AG09319 (cell line): ENCODE measurements at places on chromosomes 1 and 21.

- peak; percentile 48 for DNase-seq
These were observed 24.4 kb upstream of the AHCYL1 start for GRCh38 chr1:109959974-109960744.

GRCh38 chr1:36134505-36135329, 9.7 kb upstream of the COL8A2 start:
- no peak for DNase-seq

- no peak for DNase-seq
These were observed 144.8 kb downstream of the ETS2 start for GRCh38 chr21:38950435-38951094.

DNA sequence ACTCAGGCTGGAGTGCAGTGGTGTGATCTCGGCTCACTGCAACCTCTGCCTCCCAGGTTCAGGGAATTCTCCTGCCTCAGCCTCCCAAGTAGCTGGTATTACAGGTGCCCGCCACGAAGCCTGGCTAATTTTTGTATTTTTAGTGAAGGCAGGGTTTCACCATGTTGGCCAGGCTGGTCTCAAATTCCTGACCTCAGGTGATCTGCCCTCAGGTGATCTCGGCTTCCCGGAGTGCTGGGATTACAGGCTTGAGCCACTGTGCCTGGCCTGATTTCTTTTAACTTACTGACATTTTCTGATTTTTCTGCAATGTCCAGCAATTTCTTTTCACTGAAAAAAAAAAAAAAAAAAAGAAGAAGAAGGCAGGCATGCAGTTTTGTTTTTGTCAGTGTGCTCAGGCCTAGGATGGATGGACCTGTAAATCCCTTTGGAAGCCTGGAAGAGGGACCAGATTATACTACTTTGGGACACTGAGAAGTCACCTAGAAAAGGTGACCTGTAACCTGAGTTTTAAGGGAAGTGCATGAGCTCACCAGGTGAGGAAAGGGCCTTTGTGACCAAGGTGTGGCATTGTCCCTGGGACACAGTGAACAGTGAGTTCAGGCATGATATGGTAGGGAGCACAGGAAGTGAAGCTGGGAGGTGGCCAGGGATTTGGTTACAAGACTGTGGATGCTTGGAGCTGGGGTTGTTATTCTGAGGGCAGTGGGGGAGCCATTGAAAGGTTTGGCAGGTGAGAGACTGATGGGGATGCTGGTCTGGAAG, 2.7 kb upstream of the TMEM61 start:
- no peak for DNase-seq

- peak; percentile 42 for DNase-seq
These were observed 290.2 kb downstream of the LRRC40 start for GRCh38 chr1:69914976-69915765.

GRCh38 chr1:36703526-36704208, 221.0 kb upstream of the CSF3R start:
- DNase-seq, result no peak

DNA sequence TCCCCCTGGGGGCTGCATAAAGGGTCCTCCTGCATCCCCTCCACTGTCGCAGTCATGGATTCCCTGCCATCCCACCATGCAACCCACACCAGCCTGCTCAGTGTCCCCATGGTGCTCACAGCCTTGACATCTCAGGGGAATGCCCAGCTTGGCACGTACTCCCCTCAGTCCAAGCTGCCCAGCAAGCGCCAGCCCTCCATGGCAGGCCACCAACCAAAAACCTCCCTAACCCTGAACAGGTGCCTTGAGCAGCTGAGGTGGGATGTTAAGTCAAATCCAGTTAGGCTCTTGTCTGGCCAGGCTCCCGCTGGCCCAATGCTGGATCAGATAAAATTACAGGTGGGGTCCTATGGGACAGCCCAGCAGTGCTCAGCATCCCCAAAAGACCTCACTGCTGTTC, 341 bp downstream of the VTCN1 start:
- no peak for DNase-seq

GRCh38 chr1:169586067-169586394, 250 bp downstream of the F5 start:
- DNase-seq, result no peak

GRCh38 chr1:17244821-17245740, 3.8 kb upstream of the PADI3 start:
- no peak for DNase-seq

GRCh38 chr1:47179988-47180563, 9.8 kb downstream of the PDZK1IP1 start:
- no peak for DNase-seq

DNA sequence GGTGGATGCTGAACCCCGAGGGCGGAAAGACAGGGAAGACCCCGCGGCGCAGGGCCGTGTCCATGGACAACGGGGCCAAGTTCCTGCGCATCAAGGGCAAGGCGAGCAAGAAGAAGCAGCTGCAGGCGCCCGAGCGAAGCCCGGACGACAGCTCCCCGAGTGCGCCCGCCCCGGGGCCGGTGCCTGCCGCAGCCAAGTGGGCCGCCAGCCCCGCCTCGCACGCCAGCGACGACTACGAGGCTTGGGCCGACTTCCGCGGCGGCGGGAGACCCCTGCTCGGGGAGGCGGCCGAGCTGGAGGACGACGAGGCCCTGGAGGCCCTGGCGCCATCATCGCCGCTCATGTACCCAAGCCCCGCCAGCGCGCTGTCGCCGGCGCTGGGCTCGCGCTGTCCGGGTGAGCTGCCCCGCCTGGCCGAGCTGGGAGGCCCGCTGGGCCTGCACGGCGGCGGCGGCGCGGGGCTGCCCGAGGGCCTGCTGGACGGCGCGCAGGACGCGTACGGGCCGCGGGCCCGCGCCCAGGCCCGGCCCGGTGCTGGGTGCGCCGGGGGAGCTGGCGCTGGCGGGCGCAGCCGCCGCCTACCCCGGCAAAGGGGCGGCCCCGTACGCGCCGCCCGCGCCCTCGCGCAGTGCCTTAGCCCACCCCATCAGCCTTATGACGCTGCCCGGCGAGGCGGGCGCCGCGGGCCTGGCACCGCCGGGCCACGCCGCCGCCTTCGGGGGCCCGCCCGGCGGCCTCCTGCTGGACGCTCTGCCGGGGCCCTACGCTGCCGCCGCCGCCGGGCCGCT, 20.7 kb downstream of the FOXO6 start:
- DNase-seq, result no peak

DNA sequence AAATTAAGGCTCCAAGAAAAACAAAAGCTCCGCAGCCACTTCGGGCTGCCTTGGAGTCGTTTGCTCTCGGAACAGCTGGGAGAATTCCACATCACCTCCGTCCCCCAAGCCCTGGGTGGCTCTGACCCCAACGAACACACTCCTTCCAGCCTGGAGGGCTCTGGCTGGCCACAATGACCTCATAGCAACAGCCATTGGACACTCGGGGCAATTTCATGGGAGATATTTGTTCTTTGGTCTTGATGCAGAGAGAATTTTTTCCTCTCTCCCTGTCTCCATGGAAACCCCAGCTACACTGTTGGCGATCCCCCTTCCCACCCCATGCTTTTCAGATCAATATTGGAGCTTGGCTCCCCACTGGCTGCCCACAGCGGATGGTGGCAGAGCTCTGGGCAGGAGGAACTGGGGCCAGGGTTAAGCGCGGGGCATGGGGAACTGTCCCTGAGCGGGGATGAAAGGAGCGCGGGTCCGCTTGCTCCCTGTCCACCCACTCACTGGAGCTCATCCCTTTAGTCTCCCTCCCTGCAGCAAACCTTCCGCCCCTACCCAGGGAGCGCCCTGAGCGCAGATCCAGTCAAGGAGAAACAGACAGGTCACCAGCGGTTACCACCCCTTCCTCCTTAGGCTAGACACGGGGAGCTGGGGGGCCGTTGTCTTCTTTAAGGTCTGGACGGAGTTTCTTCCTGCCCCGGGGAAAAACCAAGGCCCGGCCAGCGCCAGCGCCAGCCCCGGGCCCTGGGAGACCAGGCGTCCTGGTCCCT, 1.2 kb downstream of the WNT4 start:
- no peak for DNase-seq

GRCh38 chr1:36871146-36871971, 163.0 kb downstream of the GRIK3 start:
- no peak for DNase-seq

- DNase-seq, result no peak
These were observed 56.9 kb upstream of the NRIP1 start for GRCh38 chr21:15121655-15122120.

DNA sequence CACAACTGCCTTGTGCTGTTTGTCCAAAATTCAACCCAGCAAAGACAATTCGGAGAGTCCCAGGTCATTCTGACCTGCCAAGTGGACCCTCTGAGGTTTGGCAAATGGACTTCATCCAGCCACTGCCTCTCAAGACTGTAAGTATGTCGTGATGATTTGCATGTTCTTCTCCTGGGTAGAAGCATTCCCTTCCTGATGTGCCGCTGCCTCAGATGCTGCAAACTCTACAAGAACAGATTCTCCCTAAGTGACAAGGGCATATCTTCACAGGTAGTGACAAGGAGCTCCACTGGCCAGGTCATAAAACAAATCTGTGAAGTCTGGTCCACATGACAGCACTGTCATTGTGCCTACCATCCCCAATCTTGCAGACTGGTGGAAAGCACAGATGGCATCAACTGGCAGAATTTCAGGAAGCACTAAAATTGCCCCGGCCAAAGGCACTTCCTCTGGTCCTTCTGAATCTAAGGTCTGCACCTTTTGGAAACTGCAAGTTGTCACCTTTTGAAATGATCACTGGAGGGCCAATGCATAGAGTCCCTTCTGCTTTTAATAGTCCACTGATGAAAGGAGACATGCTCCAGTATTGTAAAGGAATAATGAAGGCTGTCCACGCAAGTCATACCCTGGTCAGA, 27.4 kb downstream of the POFUT2 start:
- no peak for DNase-seq

DNA sequence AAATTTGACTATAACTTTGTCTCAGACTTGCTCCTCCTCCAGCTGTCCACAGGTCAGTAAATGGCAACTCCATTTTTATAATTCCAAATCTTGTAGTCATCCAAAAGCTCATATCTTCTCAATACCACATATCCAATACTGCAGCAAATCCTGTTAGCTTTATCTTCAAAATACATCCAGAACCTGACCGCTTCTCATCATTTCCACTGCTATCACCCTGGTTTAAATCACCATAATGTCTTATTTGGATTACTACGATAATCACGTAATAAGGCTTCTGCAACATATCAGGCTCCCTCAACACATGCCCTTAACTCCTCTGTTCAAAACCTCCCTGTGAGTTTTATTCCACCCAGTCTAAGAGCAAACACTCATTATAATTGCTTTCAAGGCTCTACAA, 34.5 kb downstream of the ERO1B start:
- DNase-seq, result no peak

GRCh38 chr1:156697481-156697880, 7.9 kb downstream of the CRABP2 start:
- no peak for DNase-seq

- DNase-seq, result no peak
These were observed 26.3 kb upstream of the CHODL start for GRCh38 chr21:18218331-18218730.
